ENCODE measurements at places on chromosomes 5 and 9.

GRCh38 chr9:87516222-87516925 is 18.7 kb downstream of the DAPK1 start:
- DNase-seq, result no peak

DNA sequence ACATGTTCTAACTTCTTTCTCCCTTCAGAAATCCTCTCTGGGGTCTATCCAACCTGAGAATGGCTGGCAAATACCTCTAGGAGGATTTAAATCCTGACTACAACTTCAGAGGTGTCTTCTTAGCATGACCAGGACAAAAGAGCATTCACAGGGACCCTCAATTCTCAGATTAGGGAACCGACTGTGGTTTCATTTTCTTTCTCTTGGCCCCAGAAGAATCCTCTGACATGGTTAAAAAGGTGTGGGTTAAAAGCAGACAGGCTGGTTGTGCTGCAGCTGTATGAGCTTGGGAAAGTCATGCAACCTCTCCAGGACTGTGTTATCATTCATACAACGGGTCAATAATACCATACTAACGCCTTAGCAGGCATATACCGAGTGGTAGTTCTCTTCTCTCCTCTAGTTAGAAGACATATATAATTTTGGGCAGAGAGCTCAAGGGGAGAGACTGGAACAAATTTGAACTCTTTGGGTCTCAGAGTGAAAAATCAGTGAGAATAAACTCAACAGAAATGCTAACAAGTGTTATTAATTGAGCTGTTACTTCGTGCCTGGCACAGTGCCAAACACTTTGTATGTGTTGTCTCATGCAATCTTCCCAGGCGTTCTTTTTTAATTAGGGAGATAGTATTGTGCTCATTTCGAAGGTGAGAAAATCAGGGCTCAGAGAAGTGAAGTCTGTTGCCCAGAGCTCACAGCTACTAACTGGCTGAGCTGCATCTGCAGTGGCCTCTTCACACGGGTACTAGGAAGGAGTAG is 35.2 kb downstream of the INSYN2B start:
- no peak for DNase-seq

- DNase-seq, result no peak
Measured at GRCh38 chr9:20226345-20226744, 396.0 kb downstream of the MLLT3 start.

DNA sequence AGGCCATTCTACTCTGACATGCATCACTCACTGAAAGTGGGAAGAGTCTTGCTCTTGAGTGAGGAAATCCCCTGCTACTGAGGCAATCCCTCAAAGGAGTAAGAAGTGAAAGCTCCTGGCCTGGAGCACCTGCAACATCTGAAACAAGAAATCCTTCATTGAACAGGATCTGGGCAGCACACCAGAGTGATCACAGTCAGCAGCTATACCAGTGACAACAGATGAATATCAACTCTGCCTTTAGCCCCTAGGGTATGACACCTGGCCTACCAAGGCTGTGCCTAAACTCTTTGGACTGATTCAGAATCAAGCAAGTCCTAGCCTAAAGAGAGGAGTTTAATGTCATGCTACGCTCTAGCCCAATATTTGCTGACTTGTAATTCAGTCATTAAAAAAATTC is 156.2 kb upstream of the CCDC152 start:
- no peak for DNase-seq

GRCh38 chr5:73496984-73497457 is 1.2 kb upstream of the BTF3 start:
- DNase-seq, result peak; percentile 63

- no peak for DNase-seq
Measured at GRCh38 chr9:89428901-89429890, 68.7 kb downstream of the SEMA4D start.

- DNase-seq, result peak; percentile 19
Measured at GRCh38 chr5:110441035-110441434, 285.4 kb downstream of the TMEM232 start.

DNA sequence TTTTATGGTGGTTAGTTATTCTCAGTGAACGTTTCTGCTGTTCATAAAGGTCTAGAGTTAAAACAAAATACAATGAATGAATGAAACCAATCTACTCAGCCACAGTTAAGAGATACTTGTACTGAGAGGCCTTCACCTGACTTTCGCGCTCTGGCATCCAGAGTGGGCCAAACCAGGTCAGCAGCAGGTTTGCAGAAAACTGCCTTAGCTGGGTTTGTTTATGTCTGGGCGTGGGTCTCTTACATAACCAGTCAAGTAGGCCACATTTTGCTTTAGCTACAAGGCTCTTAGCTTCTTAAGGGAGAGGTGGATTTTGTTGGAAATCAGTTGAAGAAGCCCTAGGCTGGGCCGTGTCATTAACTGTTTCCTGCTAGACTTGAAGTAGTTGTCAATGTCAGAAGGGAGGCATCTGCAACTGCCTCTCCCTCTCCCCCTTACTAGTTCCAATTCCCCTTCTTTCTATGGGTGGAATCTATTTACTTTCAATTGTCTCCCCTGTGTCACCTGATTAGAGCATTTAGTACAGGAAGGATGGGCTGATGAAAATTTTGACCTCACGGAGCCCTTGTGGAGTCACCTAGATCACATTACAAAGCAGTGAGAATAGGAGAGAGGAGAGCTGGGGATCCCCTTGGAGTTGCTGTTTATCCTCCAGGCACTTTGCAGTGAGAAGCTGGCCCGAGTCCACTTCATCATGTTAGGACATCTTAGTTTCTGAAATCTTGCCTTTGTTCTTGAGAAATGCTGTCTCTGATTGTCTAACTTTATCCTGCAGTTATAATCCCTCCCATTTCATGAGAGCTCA is 200.5 kb downstream of the ARHGEF28 start:
- no peak for DNase-seq

GRCh38 chr5:136063778-136064465 is 35.1 kb downstream of the TGFBI start:
- no peak for DNase-seq

GRCh38 chr5:146890731-146891440 is 12.3 kb upstream of the PPP2R2B start:
- DNase-seq, result no peak

DNA sequence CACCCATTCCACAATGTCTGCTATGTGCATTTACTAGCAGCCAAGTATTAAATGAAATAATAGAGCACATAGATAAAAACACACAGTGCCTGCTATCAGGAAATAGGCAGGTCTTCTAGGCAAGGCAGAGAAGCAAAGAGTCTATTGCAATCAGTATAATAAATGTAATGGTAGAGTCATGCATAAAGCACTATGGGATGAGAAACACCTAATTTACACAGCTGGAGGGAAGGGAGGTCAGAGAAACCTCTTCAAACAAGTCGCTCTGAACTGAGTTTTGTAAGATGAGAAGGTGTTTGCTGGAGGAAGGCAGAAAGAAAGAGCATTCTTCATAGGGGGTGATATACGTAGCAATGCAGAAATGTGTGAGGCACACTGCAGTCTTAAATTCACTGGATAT is 341.0 kb upstream of the DMAC1 start:
- DNase-seq, result no peak

GRCh38 chr9:121990600-121991306 is 102.4 kb downstream of the TTLL11 start:
- no peak for DNase-seq

DNA sequence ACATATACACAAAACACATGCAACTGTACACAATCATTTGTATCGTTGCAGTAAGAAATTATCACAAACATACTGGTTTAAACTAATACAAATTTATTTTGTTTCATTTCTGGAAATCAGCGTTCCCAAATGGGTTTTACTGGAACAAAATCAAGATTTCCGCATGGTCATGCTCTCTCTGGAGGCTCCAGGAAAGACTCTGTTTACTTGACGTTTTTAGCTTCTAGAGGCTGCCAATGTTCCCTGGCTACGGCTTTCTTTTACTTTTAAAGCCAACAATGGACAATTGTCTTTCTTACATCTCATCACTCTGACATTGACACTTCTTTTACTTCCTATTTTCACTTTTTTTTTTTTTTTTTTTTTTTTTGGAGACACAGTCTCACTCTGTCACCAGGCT is 793.1 kb downstream of the CDH9 start:
- no peak for DNase-seq

DNA sequence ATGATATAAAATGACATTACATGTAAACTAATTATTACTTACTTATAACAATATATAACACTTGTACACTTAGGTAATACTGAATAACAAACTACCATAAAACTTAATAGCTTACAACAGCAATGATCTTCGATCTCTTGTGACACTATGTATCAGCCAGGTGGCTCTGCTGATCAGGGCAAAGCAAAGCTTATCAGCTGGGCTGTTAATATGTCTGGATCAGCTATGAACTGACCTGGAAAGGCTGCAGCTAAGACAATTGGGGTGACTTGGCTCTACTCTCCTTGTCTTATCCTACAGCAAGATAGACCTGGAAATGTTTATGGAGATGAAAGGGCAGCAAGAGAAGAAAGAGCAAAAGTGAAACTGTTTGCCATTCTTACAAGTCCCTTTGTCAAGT is 511.3 kb downstream of the TLR4 start:
- no peak for DNase-seq

GRCh38 chr9:90508940-90509339 is 133.7 kb downstream of the DIRAS2 start:
- no peak for DNase-seq

DNA sequence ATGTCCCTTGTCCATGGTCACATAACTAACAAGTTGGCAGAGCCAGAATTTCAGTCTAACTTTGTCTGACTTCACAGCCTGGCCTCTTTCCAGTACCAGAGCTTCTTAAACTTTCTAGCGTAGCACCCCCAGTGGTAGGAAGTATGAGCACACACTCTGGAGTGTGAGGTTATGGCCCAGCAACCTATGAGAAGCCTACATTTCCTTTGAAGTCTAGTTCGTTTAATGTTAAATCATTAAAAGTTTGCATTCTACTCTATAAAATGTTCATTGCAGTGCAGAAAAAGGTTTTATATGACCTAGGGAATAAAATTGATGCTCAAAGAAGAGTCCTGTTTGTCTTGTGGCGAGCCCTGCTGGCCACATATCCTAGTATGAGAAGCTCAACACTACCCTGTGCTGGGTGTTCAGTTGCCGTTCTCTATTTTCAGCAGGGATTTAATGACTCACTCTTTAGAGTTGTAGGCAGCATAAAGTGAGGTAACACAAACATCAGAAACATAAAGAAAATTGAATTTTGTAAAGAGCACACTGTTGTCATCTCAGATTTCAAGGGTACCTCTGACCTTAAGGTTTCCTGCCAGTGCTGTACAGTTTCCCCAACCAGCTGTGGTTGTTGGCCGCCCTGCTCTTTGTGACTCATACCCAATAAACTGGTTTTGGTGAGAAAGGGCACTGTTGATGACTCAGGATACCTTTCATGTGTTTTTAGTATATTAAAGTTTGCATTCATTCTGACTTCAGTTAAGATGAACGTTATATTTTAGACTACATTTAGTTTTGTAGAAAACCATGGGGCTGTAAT is 14.3 kb downstream of the MCCC2 start:
- DNase-seq, result peak; percentile 69

DNA sequence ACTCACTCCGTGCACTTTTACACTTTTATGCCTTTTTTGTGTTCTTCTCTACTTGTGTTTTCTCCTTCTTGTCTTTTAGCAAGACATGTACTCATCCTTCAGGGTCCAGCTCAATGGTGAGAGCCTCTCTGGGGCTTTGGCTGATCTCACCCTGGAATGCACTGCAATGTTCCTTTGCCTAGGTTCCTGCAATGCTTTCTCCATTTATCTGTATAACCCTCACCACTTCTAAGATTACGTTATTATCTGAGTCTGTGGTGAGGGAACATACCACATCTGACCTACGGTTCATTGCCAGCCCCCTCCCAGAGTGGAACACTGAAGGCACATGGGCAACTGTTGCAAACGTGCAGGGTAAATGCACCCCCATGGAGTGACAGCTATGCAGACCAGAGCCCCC is 47.3 kb downstream of the KCNIP1 start:
- DNase-seq, result no peak

DNA sequence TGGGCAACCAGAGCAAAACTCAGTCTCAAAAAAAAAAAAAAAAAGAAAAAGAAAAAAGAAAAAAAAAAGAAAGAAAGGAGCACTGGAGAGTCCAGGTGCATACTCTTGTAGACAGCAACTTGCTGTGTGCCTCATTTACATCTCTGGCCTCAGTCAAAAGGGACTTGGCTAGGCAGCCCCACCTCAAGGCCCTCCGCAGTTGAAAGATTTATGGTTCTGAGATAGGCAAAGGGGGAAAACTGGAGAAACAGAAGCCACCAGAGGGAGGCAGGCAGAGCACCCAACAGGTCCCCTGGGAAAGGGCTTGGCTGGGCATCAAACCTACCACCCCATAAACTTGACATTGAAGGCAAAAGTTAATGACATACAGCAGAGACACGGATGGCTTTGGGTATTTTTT is 6.1 kb downstream of the ORM2 start:
- no peak for DNase-seq

GRCh38 chr5:82749461-82749820 is 327.8 kb downstream of the TMEM167A start:
- no peak for DNase-seq

GRCh38 chr5:154562244-154562880 is 84.3 kb upstream of the HAND1 start:
- no peak for DNase-seq

- DNase-seq, result no peak
Measured at GRCh38 chr5:42668254-42668653, 88.4 kb upstream of the CCDC152 start.

GRCh38 chr9:70450738-70451137 is 36.3 kb upstream of the KLF9 start:
- DNase-seq, result no peak

- no peak for DNase-seq
Measured at GRCh38 chr9:72193478-72193881, 44.2 kb downstream of the GDA start.

GRCh38 chr9:92954049-92954861 is 6.9 kb downstream of the FGD3 start:
- no peak for DNase-seq

DNA sequence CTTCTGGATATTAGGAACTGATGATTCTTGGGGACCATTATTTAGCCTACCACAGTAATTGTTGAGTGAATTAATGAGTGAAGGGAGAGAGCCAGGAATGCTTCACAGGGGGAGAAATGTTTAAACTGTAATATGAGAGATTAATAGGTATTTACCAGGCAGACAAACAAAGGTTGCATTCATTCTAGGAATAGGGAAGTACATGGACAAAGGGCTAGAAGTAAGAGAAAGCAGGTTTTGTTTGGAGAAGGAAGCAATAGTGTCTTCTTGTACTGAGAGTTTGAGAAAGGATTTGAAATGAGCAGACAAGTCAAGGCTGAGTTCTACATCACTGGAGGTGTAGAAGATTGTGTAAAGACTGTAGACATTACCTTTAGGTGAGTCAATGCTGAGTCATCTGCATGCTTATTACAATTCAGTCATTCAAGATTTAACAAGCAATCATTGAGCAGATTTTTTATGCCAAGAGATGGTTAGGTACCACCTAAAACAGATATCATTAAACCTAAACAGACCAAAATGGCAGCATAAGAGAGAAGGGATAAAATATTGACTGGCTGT is 8.0 kb downstream of the TAF1L start:
- DNase-seq, result no peak

GRCh38 chr5:77029376-77029885 is 773 bp upstream of the AGGF1 start:
- no peak for DNase-seq

DNA sequence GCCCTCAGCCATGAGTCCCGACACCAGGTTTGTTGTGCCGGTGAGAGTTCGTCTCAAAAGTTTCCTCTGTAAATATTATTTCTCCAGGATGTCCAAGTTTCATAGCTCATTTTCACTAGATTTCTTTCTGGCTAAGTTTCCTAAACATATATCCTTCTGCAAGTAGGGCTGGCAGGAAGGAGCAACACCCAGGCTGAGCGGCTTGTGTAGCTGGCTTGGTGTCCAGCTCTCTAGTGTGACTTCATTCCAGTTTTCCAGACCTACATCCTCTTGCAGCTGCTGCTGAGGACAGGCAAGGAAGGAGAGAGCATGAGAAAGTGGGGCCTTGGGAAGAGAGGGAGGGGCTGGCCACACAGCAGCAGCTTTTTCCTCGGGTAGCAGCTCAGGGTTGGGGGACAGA is 80.3 kb downstream of the FGF1 start:
- DNase-seq, result no peak
